ENCODE measurements at places on chromosomes 16 and 17.

DNA sequence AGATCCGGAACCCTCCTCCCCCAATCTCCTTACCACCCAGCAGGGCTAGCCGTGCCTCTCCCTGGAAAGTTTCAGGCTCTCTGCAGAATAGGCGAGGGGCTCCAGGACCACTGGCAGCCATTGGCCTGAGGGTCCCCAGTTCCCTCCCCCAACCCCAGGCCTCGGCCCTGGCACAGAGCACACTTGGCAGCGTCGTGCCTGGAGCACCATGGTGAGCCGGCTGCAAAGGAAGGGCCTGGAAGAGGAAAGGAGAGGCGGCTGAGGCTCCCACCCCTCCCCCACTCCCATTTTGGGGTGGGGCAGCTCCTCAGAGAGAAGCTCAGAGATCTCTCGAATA, 369 bp upstream of the BTBD17 start:
- DNase-seq = no peak

- no peak for DNase-seq
Observed at GRCh38 chr16:88970050-88970449, 7.0 kb downstream of the CBFA2T3 start.

- DNase-seq = no peak
Observed at GRCh38 chr17:38591759-38592241, 14.0 kb downstream of the SRCIN1 start.

- DNase-seq = no peak
Observed at GRCh38 chr16:54286090-54286365, 559 bp downstream of the IRX3 start.

DNA sequence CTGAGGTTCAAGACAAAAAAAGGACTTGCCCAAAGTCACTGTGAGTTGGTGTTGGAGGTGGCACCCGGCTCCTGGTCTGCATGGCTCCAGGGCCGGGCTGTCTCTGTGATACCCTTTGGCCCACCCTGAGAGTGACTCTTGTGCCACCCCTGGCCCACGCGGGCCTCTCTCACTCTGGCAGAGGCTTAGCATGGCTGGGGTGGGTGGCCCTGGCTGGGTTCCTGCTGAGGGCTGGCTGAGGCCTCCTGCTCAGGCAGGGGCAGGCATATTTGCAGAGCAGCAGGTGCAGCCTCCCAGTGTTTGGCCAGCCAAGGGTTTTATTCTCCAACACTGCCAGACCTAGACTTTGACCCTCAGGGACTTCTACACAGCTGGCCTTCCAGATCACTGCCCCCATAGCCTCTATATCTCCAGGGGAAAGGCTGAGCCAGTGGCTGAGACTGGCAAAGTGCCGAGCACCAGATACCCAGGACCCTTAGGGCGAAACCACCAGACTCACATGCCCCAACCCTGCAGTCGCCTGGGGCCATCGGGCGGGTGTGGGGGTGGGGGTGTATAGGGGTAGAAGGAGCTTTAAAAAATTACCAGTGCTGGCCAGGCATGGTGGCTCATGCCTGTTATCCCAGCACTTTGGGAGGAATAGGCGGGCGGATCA, 21.5 kb upstream of the ADGRG1 start:
- DNase-seq = no peak

DNA sequence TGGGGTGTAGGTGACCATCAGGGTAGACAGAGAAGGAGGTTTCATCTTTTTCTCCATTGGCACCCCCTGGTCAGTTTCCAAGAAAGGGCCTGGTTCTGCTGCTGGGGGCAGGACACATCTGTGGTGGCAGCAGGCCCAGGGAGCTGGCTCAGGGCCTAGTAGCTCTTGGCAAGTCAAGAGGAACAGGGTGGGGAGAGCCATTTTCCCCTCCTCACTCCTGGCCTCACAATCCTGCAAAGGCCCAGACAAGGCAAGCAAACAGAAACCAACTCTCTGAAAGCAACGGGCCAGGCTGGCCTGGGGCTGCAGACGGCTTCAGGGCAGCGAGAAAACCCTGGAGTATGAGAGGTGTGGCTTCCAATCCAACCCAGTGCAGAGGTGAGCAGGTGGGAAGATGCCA, 192.9 kb upstream of the DYNLRB2 start:
- DNase-seq = no peak

- no peak for DNase-seq
Observed at GRCh38 chr17:12107905-12108304, 87.2 kb downstream of the MAP2K4 start.

DNA sequence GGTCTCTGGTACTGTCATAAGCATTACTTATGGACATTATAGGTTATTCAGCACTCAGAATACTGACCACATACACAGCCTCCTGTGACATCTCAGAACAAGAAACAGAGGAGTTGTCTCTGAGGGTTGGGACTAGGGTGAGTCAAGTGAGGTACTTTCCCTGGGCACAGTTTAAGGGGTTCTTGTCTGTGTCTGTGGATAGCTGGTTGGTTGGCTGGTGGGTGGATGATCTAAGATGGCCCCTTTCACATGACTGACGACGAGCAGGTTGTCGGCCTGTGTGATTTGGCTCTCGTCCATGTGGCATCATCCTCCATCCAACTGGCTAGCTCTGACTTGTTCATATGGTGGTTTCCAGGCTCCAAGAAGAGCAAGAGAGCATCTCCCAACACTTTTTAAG, 163.9 kb downstream of the PRKCB start:
- DNase-seq = no peak

- DNase-seq = no peak
Observed at GRCh38 chr16:29898804-29899515, 390 bp downstream of the SEZ6L2 start.

DNA sequence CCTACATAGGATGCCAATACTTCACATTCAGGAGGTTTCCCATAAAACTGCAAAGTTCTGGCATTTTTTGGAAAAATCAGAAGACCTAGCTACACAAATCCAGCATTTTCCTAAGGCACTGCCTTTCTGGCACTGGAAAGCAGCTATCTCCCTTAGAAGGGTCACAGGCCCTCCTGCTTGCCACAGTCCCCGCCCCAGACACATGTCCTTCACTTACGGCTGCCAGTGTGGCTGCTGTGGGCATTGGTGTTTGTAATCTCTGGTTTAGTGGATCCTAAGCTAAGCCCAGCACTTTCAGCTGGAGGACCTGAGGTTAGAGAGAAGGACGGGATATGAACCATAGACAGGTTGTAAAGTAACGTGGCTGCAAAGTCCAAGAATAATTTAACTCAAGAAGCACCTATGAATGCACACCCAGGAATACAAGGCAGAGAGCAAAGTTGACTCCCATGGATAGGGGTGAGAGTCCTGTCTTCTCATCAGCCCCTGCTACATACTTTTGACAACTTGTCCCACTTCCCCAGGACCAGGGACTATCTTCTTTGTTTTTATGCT, 100.0 kb downstream of the XYLT1 start:
- no peak for DNase-seq
